ENCODE measurements at places on chromosomes 1 and 21. TPM values are rescaled to one million over a fixed set of nuclear protein-coding genes. Genes with fewer than 3 reads are reported as not detected.

GRCh38 chr1:223188618-223189356 is 45.7 kb upstream of the TLR5 start:
- DNase-seq, result no peak

- no peak for DNase-seq
These were observed 9.2 kb downstream of the POU2F1 start for GRCh38 chr1:167229719-167230385.

GRCh38 chr21:25887646-25888306 is 153.0 kb downstream of the GABPA start:
- DNase-seq, result no peak

DNA sequence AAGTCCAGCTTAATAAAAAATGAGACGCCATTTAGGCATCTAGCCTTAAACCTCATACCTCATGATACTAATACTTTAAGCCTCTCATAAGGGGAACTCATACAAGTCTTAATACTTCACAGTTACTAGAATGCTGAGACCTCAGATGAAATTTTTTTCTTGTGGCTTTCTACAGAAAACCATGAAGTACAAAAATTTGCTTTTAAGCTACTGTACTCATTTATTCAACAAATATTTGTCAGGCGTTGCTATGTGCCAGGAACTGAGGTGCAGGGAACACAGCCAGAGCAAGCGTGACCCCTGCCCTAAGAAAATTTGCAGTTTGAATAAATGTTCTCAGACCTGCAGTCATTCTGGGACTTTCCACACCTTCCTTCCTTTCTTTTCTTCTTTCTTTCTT is 150.6 kb downstream of the MRPL39 start:
- DNase-seq, result no peak

CLDN19 gene
- 9.7 TPM for total RNA-seq

DNA sequence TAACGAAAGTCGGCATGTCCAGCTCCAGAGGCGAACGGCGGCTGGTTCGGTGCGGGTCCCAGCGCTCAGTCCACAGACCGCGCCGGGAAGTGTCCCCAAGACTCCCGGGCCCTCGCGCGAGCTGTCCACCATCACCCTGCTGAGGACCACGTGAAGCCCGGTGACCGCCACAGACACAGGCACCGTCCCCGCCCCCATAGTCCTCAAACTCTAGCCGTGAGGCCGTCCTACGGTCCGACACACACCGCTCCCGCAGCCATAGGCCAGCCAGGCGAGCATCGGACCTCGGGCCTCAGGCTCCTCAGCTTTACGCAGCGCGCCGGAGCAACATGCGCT is 535 bp downstream of the SETD4 start:
- peak; percentile 70 for DNase-seq

DNA sequence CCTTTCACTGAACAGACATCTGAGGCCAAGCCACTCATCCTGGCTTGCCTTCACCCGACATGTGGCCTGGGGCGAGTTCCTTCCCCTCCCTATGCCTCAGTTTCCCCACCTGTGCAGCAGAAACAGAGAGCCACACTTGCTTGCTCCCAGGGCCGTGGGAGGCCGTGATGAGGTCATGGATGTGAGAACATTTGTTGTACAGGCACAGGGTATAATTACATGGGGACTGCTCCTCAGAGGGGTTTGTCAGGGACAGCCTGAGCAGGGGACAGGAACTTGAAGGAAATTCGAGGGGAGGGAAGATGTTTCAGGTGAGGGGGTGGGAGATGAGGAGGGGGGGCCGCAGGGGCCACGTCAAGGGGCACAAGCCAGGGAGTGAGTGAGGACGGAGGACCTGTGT is 56.1 kb downstream of the ALPL start:
- no peak for DNase-seq

FAM163A gene
- 0.13 TPM for total RNA-seq

DNA sequence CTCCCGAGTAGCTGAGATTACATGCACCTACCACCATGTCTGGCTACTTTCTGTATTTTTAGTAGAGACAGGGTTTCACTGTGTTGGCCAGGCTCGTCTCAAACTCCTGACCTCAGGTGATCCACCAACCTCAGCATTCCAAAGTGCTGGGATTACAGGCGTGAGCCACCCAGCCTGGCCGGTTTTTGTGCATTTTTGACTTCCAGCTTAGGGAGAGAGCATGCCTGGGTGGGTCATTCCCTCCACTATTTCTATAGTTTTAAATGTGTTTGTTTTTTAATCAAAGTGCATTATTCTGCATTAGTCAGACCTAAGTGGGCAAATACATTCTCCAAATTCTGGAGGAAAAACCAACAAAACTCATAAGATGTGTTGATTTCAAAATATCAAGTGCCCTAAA is 207.4 kb upstream of the NRIP1 start:
- no peak for DNase-seq

DNA sequence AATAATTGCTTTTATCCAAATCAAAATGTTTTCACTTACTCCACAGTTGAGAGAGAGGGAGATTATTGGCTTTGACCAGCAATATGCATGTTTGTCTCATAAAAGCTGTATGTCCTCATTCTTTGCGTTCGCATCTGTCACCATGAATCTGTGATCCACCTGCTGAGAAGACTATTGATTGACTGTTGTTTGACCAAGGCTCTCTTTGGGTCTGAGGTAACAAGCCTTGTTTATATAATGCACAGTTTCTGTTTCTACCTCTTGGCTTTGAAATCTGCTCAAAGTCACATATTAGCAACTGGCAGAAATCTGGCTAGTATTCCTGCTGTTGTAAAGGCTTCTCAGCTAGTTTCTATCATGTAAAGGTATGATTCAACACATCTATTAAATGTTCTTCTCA is 157.0 kb downstream of the LYPLAL1 start:
- DNase-seq, result no peak

SPATA1 gene
- 1.1 TPM for total RNA-seq

CFAP57 gene
- 0.80 TPM for total RNA-seq

ENTREP3 gene
- total RNA-seq, result 55.4 TPM

KMO gene
- total RNA-seq, result not detected

RASSF5 gene
- 1.8 TPM for total RNA-seq

DNA sequence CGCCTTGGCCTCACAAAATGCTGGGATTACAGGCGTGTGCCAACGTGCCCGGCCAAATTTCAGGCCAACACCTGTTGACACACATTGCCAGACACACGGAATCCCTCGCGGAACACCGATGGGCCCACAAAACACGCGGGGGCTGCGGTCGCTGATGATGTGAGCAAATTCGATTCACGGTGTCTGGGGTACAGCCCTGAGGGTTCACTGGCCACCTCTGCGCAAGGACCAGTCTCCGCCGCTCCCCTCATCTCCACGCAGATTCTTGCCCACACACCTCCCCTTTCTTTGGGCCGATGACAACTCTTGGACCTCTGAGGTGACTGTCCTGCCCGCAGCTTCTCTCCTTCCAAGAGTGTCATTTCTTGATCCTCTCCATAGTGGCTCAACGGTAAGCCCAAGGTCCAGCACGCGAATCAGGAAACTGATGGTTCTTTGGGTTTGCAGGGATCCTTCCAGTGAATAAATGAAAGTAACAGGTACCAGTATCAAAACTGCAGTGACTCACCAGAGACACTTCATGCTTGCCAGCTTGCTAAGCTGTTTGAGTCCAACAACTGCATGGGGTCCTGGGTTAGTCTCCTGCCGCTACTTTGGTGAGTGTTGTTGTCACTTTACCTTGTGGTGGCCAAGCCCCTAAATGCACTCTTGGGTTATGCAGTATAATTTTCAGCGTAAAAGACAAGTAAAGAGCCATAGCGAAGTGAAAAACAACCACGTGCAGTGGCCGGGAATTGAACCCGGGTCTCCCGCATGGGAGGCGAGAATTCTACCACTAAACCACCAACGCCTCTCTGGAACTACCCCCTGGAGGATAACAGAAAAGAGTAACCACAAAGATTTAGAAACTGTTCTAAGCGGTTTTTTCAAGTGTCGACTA is 11.0 kb upstream of the RNU1-3 start:
- peak; percentile 82 for DNase-seq

TNFAIP8L2 gene
- not detected for total RNA-seq

DNA sequence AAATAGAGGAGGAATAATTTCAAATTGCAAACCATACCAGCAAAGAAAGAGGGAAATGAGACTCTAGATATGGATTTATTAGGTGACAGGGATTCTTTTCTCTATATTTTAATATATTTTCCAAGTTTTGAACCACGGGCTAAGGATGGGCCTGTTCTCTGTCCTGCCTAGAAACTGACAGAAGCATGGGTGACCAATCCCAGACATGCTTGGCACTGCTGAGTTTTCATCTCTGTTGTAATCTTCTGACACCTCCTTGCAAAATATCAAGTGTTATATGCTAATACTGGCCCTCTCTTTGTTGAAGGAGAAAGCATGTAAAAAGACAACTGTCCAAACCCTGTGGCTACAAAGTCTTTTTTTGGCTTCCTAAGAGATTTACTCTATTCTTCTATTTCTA is 774 bp upstream of the ANGPTL7 start:
- no peak for DNase-seq

GRCh38 chr1:85734931-85735330 is 26.7 kb upstream of the ZNHIT6 start:
- no peak for DNase-seq

OR6Y1 gene
- not detected for total RNA-seq

HSF2BP gene
- total RNA-seq, result 0.93 TPM

DNA sequence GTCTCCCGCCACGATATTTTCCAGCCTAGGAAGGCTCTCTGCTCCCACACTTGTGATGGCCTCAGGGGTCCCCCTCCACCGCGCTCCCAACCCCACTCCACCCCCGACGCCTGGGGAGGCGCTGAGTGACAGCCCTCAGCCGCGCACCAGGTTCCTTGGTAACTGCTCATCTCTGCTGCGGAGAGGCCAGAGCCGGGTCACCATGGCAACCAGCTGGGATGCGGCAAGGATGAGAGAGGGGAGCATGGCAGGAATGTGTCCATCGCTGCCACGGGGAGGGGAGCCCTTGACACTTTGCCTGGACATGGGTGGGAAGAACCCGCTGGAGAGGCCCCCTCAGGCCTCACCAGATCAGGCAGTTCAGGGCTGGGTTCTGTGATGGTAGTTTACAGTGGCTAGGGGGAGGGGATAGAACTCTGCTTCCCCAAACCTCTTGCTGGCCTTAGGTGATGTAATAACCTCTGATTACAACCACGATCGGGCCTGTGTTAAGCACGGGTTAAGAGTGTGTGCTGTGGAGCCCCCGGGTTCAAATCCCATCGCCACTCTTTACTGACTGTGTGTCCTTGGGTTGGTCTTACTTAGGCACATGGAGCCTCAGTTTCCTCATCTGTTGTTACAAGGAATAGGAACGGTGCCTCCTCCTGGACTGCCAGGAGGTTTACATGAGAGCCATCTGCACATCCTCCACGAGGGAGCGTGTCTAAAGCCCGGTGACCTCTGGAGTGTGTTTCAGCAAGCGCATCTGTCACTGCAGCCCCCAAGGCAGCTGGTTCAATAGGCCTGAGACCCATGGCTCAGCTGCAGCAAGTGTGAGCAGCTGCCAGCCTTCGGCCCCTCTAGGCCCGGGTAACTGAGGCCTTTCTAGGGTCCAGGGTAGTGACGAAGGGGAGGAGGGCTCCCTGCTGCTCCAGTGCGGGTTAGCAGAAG is 6.3 kb downstream of the KIF17 start:
- DNase-seq, result no peak

DNA sequence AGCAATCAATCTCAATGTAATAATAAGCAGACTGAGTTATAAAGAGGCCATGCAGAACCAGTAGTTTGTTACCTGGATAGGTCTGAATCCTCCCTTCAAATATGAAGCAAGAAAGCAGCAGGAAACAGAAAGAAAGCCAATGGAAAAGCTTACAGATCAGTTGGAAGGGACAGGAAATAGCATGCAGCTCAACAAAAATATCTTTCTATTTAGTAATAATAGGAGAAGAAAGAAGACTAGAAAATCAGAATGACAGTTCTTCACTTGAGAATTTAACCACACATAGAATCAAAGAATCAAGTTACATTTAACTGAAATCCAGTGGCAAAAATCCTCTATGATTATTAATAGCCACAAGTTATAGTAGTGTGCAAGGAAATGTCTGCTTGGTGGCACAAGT is 194.4 kb downstream of the EIF4G3 start:
- no peak for DNase-seq

GRCh38 chr1:11514366-11514765 is 35.4 kb downstream of the DISP3 start:
- DNase-seq, result no peak

GRCh38 chr1:155272466-155273342 is 600 bp downstream of the CLK2 start:
- no peak for DNase-seq

- DNase-seq, result peak; percentile 84
These were observed 12.1 kb downstream of the IL24 start for GRCh38 chr1:206909161-206909882.

DNA sequence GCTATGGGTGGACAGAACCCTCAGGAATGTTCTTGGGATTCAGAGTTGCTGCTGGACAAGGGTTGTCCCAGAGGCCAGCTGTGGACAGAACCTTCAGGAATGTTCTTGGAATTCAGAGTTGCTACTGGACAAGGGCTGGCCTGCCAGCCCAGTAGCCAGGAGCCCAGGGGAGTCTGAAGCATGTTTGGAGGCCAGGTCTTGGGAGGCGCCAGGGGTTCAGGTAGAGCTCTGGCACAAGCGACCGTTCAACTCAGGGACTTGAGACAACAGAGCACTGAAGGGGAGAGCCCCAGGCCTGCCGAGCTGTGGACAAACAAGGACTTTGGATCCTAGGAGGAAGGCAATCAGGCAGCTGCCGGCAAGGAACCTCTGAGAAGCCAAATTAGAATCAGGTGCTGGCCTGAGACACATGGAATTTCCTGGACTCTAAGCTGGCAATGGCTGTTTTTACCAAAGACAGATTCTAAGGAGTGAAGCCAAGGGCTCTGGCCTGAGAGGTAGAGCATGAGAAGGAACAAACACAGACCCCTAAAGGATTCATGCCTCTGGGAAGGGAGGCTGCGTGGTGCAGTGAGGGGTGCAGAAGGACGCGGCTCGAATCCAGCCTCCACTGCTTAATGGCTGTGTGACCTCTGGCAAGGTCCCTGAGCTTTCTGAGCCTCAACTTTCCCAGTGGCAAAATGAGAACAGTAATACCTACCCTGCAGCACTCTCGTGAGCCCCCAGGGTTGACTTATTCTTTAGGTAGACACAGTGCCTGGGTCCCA is 13.4 kb downstream of the PLA2G5 start:
- DNase-seq, result no peak

DNA sequence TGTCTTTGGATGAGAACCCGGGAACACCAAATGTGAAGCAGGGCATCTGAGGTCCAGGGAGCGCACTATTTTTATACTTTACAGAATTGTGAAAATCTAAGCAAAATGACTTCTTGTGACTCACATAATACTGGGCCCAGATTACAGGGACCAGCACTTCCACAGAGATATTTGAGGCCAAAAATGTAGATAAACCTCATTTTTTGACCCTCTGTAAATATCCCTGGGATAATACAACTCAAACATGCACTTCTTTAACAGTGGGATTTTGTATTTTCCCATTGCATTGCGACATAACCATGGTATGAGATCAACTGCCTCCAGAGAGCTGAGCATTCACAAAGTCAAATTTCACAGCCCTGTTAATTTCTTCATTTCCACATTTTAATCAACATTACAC is 289.4 kb upstream of the ADGRL4 start:
- DNase-seq, result no peak

DNA sequence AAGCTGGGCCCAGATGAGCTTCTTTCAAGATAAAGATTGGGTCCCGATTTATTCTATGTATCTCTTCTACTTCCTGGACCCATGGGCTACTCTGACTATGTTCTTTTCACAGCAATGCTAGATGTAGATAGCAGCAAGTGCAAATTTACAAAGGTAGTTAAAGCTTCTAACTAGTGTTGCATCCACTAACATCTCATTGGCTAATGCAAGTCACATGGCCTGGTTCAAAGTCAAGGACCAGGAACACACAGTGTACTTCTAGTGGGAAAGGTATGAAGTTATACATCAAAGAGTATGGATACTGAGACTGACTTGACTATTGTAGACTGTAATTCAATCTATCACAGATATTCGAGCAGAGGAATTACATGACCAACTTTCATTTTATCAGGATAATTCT is 588.8 kb downstream of the PLA2G4A start:
- DNase-seq, result no peak

KCNA3 gene
- 0.95 TPM for total RNA-seq

All from H1 (cell line).